ENCODE measurements at places on chromosomes 16 and 17.

- no peak for DNase-seq
Measured at GRCh38 chr17:59425085-59425931, 93.9 kb downstream of the YPEL2 start.

DNA sequence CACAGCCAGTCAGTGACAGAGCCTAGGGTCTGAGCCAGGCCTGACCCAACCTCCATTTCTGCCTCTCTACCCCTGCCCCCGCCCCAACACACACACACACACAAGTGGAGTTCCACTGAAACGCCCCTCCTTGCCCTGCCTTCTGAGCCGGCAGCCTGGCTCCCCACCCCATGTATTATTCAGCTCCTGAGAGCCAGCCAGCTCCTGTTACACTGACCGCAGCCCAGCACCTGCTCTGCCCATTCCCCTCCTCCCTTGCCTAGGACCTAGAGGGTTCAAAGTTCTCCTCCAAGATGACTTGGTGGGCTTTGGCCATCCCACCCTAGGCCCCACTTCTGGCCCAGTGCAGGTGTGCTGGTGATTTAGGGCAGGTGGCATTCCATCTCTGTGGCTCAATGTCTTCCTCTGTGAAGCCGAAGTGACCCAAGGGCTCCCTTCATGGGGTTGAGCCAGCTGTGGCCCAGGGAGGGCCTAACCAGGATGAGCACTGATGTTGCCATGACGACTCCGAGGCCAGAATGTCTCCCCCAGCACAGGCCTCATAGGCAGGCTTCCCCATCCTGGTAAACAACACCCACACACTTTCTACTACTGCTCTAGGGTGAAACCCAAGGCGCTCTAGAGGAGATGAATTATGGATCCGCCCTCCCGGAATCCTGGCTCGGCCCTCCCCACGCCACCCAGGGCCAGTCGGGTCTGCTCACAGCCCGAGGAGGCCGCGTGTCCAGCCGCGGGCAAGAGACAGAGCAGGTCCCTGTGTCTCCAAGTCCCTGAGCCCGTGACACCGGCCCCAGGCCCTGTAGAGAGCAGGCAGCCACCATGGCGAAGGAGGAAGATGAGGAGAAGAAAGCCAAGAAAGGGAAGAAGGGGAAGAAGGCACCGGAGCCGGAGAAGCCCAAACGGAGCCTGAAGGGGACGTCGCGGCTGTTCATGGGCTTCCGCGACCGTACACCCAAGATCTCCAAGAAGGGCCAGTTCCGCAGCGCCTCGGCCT is 9.7 kb downstream of the MYO15A start:
- DNase-seq: no peak

GRCh38 chr17:56897646-56898424 is 16.0 kb downstream of the TRIM25 start:
- no peak for DNase-seq

- DNase-seq: peak; percentile 12
Measured at GRCh38 chr17:28916302-28916934, 13.5 kb upstream of the DHRS13 start.

- DNase-seq: no peak
Measured at GRCh38 chr16:53507464-53508179, 4.6 kb upstream of the AKTIP start.

GRCh38 chr17:64998436-64999190 is 57.9 kb downstream of the GNA13 start:
- DNase-seq: no peak

DNA sequence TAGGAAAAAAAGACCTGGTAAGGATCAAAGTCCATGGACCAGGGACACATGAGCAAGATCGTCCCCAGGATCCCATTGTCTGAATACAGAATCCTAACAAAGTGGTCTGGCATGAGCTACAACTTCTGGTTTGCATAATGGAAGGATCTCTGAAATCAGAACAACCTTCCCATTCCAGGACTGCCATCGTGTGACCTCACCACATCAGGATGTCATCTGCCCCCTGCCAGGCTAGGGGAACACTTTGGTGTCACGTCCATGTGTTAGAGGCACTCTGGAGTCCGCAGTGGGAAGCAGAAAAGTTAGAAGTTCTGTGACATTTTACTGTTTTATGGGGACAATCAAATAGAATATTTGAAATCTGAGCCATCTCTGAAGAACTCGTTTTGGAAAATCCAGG is 160.7 kb downstream of the RGS9 start:
- DNase-seq: no peak

GRCh38 chr17:72560303-72561247 is 439.8 kb downstream of the SOX9 start:
- peak; percentile 13 for DNase-seq

- no peak for DNase-seq
Measured at GRCh38 chr16:65961476-65962143, 404.9 kb upstream of the CDH5 start.

DNA sequence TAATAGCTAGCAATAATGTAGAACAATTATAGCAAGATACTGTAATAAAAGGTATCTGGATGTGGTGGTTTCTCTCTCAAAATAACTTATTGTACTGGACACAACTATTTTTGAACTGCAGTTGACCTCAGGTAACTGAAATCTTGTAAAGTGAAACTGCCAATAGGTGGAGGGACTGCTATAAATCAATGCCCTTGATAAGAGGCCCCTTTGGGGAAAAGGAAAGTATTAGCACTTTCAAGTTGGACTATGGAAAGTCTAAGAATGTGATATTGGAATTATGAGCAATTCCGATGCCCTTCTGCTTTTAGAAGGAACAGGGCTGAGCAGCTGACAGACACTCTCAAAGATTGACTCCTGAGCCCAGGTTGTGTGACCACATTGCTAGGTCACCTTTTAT is 44.5 kb upstream of the ARHGAP44 start:
- DNase-seq: no peak

DNA sequence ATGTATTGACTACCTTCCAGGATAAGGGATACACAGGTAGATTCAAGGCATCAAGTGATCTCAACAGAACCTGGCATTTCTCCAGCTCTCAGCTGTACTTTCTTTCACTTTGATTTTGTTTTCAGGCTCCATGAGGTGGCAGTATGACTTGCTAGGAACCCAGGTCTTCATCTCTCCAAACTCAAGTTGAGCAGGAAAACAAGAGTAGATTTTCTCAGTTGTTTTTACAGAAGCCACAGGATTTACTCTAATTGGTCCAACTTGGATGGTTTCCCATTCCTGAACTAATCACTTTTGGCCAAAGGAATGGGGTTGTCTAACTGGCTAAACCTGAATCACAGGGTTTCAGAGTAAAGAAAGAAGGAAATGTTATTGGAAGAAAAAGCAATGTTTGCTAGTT is 146.6 kb downstream of the TRIM37 start:
- no peak for DNase-seq

- DNase-seq: no peak
Measured at GRCh38 chr16:89197633-89198416, 2.5 kb downstream of the SLC22A31 start.

DNA sequence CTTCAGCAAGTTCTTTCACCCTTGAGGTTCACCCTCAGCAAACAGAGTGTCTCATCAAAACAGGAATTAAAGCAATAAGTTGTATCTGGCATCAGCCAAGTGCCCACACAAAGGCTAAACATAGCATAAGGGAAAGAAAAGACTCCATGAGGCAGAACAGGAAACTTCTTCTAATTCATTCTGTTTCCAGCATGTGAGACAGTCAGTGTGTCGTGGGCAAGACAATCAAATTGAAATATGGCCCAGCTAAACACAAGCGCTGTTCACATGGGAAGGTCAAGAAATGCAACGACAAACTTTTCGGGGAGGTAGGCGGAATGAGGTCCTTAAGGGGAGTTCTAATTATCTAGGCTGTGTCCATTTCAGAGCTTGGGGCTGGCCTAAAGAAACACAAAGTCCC is 393.4 kb downstream of the HAPSTR1 start:
- DNase-seq: no peak

DNA sequence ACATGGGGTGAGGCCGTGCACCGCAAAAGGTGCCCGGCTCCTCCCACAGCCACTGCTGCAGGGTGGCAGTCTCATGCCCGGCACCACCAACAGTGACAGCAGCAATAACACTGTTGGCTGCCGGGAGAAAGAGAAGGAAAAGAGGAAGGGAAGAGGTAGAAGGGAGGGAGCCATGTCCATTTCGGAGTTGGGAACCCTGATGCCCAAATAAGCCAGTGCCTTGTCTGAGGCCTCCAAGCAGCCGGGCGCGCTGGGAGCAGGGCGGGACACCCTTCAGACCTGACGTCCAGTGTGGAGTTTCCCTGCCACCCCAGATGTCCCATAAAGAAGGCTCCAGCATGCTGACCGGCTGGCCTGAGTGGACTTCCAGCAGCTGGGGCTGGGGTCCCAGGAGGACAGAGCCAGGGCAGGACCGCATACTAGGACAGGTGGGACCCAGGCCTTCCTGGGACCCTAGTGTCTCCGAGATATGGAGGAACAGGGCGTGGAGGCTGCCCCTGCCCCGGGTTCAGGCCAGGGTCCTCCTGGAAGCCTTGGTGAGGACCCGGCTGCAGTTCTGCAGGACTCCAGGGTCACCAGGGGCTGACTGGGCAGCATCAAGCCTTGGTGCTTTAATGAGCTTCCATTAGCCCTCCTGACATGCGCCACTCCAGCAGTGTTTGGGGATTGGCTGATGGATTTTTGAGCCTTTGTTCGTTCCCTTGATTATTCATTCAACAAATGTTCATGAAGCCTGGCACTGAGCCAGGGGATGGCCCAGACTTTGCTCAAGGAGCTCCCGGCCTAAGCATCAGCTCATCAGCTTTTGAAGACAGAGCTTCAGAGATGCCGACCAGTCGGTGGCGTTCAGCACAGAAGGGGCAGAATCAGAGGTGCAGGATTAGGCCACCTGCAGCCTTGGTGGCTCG is 223.6 kb upstream of the CIBAR2 start:
- no peak for DNase-seq

DNA sequence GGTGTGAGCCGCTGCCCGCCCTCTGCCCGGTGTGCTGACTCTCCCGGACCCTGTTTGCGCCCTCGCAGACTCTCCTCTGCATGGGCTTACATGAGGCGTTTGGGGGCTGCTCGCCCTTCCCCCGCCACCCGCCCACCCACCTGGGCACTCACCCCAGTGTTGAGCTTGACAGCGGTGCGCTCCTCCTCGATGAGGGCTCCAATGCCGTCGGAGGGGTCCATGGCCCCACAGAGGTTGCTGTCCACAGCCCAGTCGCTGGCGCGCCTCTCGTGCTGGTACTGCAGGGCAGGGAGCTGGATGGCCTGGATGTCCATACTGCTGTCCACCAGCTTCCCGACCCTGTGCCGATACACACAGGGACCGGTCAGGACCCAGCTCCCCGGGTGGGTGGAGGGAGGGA is 21.4 kb upstream of the RNPS1 start:
- DNase-seq: no peak

DNA sequence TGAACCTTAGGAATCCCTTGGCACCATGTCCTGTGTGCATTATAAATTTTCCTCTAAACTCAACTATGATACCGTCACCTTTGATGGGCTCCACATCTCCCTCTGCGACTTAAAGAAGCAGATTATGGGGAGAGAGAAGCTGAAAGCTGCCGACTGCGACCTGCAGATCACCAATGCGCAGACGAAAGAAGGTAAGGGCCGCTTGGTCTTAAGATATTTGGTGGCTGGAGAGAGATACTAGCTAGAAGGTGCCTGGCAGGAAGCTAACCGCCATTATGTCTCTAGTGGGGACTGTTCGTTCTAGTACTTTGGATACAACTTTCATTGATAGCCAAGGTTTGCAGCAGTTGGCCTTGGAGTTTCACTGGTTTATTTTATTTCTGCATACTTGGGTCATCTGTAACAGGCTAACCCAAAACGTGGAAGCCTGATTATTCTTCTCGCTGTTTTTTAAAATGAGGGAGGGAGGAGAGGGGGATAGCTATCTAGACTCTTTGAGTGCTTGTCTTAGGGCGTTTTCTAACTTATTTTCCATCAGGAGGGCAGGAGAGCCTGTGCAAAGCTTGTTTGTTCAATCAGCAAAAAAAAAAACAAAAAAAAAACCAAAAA is 1.3 kb downstream of the RBBP6 start:
- DNase-seq: no peak

GRCh38 chr17:40417258-40417608 is 463 bp downstream of the TOP2A start:
- DNase-seq: no peak

- no peak for DNase-seq
Measured at GRCh38 chr17:80938556-80938955, 53.1 kb upstream of the CHMP6 start.

DNA sequence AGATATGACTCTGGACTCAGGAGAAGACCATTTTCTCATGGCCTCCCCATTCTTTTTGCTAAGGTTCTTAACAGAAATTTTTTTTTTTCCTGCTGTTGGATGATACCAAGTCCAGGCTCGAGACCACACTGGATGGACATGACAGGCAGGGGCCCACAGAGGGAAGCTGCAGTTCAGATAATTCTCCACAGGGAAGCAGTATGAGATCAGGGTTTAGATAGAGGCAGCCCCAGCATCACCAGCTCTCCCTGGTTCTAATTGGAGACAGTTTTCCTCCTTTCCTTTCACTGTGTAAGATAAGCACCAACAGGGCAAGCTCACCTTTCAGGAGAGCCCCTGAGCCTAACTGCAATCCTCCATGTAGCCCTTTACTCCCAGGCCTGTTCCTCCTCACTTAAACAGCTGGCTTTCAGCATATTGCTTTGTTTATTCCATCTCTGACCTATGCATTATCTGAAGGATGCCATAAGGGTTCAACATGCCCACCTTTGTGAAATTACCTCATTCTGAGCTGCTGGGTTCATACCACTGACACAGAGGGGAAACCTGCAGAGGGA is 108.1 kb downstream of the SNX11 start:
- DNase-seq: no peak

DNA sequence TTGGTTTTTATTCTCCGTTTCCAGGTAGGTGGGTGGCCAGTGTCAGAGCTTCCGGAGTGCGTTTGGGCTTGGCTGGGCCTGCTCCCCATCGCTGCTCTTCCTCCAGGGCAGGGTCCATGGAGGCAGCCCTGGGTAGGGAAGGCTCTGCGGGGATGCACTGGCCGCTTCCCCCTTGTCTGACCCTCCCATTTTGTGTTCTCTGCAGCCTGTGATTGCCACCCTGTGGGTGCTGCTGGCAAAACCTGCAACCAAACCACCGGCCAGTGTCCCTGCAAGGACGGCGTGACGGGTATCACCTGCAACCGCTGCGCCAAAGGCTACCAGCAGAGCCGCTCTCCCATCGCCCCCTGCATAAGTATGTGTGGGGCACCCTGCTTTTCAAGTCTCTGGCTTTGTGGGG is 158.3 kb downstream of the NTN1 start:
- no peak for DNase-seq

GRCh38 chr17:78249818-78250806 is 18.7 kb downstream of the TMEM235 start:
- no peak for DNase-seq

DNA sequence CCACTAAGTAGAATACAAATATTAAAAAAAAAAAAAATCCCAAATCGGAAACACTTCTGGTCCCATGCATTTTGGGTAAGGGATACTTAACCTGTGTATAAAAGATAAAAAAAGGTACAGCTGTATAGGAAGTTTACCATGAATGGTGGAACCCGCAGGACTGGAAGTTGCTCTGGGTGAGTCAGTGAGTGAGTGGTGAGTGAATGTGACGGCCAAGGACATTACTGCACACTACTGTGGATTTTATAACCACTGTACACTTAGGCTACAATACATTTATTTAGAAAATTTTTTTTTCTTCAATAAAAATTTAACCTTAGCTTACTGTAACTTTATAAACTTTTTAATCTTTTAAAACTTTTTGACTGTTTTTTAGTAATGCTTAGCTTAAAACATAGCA is 71.3 kb upstream of the BCAR1 start:
- DNase-seq: no peak

All from stimulated activated naive CD4-positive, alpha-beta T cell treated with Interleukin-2 at 50 U/mL for 16 hours (primary cell).